HCT116 (cell line): ENCODE measurements at places on chromosomes 16 and 17. TPM values are rescaled to one million over a fixed set of nuclear protein-coding genes. Genes with fewer than 3 reads are reported as not detected.

NDRG4 gene
- total RNA-seq: 8.6 TPM

EPN3 gene
- total RNA-seq: 17.8 TPM

GRCh38 chr16:9607515-9608230 is 516.2 kb downstream of the HAPSTR1 start:
- H3K36me3 ChIP-seq: no peaks in the 10 kb centered on the region
- no peak overlapping the region for H3K4me3 ChIP-seq
- H3K4me1 ChIP-seq: no peaks in the 10 kb centered on the region

CCL13 gene
- total RNA-seq: not detected

DNA sequence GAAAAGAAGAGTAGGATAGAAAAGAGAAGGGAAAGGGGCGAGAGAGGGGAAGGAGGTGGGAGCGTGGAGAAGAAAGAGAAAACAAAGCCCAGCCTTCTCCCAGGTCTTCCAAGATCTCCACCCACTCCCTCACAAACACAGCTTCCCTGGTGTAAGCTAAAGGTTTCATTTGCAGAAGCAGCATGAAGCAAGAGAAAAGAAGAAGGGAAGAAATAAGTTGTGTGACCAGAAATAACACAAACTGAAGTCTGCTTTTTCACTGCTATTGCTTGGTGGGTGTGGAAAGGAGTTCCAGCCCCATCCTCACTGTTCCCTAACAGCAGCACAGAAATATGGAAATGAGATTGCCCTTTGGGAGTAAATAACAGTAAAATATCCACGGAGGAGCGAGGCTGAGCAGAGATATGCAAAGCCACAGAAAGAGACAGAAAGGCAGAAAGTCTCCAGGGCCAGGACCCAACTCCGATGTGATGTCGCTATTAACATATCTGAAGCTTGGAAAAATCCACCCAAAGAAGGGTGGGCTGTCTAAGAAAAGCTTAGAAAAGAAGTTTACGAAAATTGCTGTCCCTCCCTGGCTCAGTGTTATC is 10.3 kb upstream of the GAS7 start:
- no peak overlapping the region for H3K4me3 ChIP-seq
- no peaks in the 10 kb centered on the region for H3K36me3 ChIP-seq
- no peaks in the 10 kb centered on the region for H3K27me3 ChIP-seq
- H3K27ac ChIP-seq: no peak overlapping the region
- no peak for DNase-seq

SPHK1 gene
- total RNA-seq: 4.6 TPM

KRT39 gene
- total RNA-seq: not detected

GRCh38 chr16:50644729-50645128 is 36.4 kb downstream of the SNX20 start:
- DNase-seq: peak; percentile 19
- H3K27ac ChIP-seq: no peak overlapping the region
- no peaks in the 10 kb centered on the region for H3K4me1 ChIP-seq

GRCh38 chr17:43784068-43784467 is 3.8 kb downstream of the CFAP97D1 start:
- no peak for DNase-seq
- no peaks in the 10 kb centered on the region for H3K27me3 ChIP-seq
- H3K4me1 ChIP-seq: peaks cover 8% of the 10 kb centered on the region
- no peaks in the 10 kb centered on the region for H3K36me3 ChIP-seq

ZP2 gene
- not detected for total RNA-seq

FBXL19 gene
- 45.2 TPM for total RNA-seq

DNA sequence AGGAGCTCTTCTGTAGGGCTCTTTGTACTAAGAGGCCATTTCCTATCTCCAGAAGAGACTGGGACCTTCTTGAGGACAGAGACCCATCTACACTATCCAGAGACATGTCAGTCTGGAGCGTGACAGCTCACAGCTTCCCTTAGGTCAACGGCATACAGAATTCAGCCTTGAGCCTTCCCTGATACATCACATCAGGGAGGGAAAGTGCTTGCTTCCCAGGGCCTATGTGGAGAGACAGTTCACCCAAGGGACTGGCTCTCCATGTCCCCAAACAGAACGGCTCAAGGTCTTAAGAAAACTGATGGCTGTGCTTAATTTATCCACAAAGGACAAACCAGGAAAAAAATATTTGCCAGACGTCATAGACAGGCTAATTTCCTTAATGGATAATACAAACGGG is 7.7 kb downstream of the CENPV start:
- H3K36me3 ChIP-seq: peaks cover 19% of the 10 kb centered on the region; the same call in 1 of the 2 replicates
- no peaks in the 10 kb centered on the region; the same call in 1 of the 2 replicates for H3K4me1 ChIP-seq
- no peak overlapping the region for H3K4me3 ChIP-seq
- no peaks in the 10 kb centered on the region for H3K27me3 ChIP-seq
- H3K27ac ChIP-seq: no peak overlapping the region

GRCh38 chr16:28082624-28083023 is 19.1 kb upstream of the GSG1L start:
- DNase-seq: no peak
- H3K36me3 ChIP-seq: no peaks in the 10 kb centered on the region
- no peak overlapping the region for H3K4me3 ChIP-seq

GRCh38 chr16:62863139-62863538 is 826.9 kb upstream of the CDH8 start:
- no peak overlapping the region for H3K4me3 ChIP-seq
- no peaks in the 10 kb centered on the region for H3K27me3 ChIP-seq
- no peaks in the 10 kb centered on the region for H3K4me1 ChIP-seq
- H3K27ac ChIP-seq: no peak overlapping the region
- no peaks in the 10 kb centered on the region for H3K36me3 ChIP-seq
- no peak for DNase-seq

KRTAP2-1 gene
- total RNA-seq: not detected

MYH13 gene
- not detected for total RNA-seq

DNA sequence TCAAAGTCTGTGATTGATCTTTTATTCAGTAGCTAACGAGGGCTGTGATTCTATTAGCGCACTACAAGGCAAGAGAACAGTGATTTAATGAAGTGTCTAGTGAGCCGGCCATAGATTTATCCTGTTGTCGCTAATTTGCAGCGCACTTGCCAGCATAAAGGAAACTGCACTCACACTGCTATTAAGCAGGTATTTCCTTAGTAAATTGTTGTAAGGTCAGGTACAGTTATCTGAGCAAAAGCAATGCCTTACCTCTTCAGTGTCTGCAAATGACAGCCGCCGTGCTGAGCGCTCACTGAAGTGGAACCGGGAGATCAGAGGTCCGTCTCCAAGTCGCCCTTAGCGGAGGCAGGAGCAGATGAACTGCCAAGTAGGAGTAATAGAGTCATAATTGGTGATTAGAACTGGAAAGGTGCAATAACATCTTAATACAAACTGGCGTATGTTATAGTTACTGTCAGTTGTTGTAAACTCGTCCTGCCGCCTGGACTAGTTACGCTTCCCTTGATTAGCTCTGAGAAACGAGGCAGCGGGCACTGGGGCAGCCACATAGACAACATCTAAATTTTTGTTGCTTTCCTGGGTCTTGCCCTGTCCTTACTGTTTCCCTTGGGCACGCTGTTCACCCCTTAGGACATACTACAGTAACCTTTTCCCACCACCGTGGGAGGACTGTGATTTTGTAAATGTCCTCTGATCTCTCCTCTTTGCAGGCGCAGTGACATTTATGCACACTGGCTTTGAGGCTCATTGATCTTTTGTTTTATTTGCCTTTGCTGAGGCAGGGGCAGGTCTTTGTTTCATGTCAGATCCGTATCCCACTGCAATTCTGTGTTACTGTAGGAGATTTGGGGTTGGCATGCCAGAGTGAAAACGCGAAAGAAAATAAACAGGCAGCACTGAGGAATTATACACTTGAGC is 363.1 kb downstream of the WWOX start:
- no peaks in the 10 kb centered on the region for H3K27me3 ChIP-seq
- no peak for DNase-seq
- no peak overlapping the region for H3K4me3 ChIP-seq
- H3K27ac ChIP-seq: no peak overlapping the region

- H3K4me1 ChIP-seq: peaks cover 8% of the 10 kb centered on the region
- peak overlapping the region; percentile 76 for H3K4me3 ChIP-seq
- H3K27me3 ChIP-seq: no peaks in the 10 kb centered on the region
- peak; percentile 50 for DNase-seq
- H3K27ac ChIP-seq: peak overlapping the region; percentile 72
These were observed 823 bp downstream of the NBR1 start for GRCh38 chr17:43171586-43172487.

SLFN12L gene
- 0.17 TPM for total RNA-seq

GRCh38 chr16:3444032-3444388 is 530 bp downstream of the NAA60 start:
- peak overlapping the region; percentile 56 for H3K27ac ChIP-seq
- H3K4me1 ChIP-seq: peaks cover 9% of the 10 kb centered on the region; the same call in 1 of the 2 replicates
- peak; percentile 39 for DNase-seq
- H3K36me3 ChIP-seq: peaks cover 10% of the 10 kb centered on the region

DNA sequence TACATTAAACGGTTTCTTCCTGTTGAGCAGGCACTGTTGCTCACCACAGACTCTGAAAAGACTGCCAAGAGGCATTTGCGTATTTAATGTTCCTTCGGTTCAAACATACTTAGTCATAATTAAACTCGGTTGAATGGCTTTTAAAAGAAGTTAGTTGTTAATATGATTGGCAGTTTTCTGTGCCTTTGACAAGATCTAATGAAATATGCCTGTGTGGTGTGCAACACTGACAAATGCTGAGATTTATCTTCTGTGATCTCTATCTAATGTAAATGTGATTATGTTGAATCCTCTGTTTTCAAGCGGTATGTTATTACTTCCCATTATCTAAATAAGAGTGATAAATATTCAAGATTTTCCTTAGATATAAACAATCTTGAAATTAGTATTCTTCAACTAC is 1046.6 kb downstream of the CDH8 start:
- no peak overlapping the region for H3K27ac ChIP-seq
- H3K4me3 ChIP-seq: no peak overlapping the region
- no peaks in the 10 kb centered on the region for H3K4me1 ChIP-seq
- no peaks in the 10 kb centered on the region for H3K27me3 ChIP-seq
- no peaks in the 10 kb centered on the region for H3K36me3 ChIP-seq

PTRH2 gene
- total RNA-seq: 59.6 TPM
